ENCODE measurements at places on chromosomes 2 and 18.

DNA sequence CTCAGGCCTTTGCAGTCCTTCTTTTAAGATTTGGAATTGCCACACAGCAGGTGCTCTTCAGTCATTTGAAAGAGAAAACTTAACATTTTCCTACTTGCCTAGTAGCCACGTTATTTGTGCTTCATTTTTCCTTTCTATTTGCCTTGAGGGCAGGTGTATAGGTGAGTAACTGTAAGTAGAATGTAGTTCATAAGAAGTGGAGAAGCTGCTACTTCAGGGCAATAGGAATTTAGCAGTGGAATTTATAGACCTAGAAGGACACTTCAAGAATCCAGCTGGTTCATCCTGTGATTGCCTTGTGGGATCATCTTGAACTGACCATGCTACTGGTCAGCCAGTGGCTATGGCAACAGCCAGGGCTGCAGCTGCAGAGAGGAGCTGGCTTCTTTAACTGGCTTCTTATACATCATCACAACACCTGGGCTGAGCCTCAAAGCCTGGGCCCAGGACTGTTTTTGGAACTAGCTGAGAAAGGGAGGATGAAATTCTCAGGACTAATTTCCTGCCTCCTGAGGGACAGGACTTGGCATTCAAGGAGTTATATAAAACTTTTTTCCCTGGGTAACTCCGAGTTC, 5.1 kb upstream of the LANCL1 start:
- no peak for DNase-seq

DNA sequence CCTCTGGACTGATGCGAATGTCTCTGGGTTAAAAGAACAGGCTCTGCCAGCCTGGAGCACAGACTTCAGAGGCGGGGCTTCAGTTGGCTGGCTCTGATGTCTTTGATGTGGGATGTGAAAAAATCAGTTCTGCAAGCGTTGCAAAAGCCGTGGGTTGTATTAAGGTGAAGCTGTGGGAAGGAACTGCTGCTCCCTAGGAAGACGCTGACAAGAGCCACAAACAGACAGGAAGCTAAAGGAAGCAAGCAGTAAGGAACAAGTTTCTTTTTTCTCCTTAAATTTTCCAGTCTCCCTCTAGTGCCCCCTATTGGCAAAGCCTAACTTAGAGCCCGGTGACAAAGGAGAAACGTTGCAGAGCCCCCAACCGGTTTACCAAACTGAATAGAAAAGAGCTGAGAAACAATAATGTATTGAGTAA, 239.0 kb downstream of the CCDC178 start:
- no peak for DNase-seq

GRCh38 chr18:73478191-73478590, 610.4 kb upstream of the NETO1 start:
- DNase-seq, result no peak

- no peak for DNase-seq
These were observed 102.4 kb upstream of the DCC start for GRCh38 chr18:52237551-52237950.

- DNase-seq, result no peak
These were observed 149.5 kb downstream of the CCBE1 start for GRCh38 chr18:59547581-59548182.

DNA sequence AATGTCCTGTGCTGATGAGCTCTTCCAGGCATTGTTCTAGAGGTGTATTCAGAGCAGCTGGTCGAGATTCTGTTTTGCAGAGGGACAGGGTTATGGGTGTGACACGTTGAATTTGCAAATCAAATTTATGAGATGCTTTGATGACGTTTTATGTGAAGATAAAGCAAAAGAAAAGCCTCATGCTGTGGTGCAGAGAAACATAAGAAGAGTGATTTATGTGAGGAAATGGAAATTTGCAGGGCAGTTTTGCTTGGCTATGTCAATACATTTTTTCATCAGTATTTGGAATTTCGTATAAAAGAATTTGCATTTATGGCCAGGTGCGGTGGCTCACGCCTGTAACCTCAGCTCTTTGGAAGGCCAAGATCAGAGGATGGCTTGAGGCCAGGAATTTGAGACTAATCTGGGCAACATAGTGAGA, 36.4 kb downstream of the TSN start:
- DNase-seq, result no peak

GRCh38 chr2:181677912-181678586, 2.3 kb downstream of the NEUROD1 start:
- DNase-seq, result peak; percentile 68

DNA sequence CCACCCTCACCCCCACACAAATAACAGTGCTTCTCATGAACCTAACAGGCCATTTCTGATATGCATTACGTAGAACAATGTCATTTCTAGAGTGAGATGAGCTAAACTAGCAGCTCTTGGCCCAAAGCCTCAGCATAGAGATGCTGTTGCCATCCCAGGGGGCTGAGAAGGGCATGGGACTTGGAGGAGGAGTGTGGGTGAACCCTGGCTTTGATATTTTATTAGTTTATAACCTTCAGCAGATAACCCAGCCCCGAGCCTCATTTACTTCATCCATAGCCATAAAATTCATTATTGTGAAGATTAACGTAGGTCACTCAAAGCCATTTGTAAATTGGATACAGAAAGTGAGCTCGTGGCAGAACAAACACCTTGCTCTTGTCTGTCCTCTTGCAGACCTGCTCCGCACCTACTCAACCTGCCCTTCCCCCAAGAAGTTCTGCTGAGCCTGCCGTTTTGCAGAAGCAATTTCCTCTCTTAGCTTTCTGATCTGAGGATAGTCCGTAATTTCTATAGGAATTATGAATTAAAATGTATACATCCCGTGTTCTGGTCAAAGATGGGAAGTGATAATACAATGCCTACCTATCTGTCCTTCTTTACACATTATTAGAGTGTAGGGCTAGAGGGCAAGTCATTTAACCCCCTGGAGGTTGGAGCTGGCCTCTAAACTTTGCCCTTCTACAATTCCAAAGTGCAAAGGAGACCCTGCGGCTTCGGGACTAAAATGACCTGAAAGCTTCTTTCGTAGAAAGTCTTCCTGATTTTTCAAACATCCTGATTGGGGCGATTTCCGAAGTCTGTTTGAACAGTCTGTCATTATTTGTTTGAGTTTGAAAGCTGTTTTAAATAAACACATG, 187.4 kb downstream of the BCL2 start:
- no peak for DNase-seq

- no peak for DNase-seq
These were observed 142.6 kb downstream of the TFCP2L1 start for GRCh38 chr2:121142452-121142851.

GRCh38 chr18:42039396-42039795, 84.4 kb downstream of the PIK3C3 start:
- no peak for DNase-seq

GRCh38 chr2:132573444-132574007, 96.5 kb downstream of the LYPD1 start:
- DNase-seq, result no peak

GRCh38 chr2:173441222-173441621, 86.5 kb downstream of the CDCA7 start:
- DNase-seq, result no peak

DNA sequence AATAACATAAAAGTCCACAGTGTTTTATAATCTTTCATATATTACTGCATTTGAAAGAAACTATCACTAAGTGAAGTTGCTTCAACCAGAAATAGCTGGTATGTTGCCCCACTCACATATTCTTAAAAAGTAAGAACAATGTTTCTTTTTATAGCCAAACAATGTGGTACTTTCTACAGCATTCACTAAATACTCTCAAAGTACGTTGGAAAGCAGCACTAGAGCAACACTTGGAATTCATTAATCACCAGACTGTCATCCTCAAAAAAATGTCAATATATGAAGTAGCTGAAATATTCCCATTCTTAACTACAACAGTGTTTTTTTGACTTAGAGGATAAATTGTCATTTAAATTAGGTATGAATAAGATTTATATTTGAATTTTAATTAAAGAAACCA, 32.8 kb downstream of the COBLL1 start:
- no peak for DNase-seq

- no peak for DNase-seq
These were observed 1030.1 kb upstream of the POU3F3 start for GRCh38 chr2:103823847-103824246.

GRCh38 chr18:77016936-77017335, 115.6 kb downstream of the MBP start:
- DNase-seq, result no peak

DNA sequence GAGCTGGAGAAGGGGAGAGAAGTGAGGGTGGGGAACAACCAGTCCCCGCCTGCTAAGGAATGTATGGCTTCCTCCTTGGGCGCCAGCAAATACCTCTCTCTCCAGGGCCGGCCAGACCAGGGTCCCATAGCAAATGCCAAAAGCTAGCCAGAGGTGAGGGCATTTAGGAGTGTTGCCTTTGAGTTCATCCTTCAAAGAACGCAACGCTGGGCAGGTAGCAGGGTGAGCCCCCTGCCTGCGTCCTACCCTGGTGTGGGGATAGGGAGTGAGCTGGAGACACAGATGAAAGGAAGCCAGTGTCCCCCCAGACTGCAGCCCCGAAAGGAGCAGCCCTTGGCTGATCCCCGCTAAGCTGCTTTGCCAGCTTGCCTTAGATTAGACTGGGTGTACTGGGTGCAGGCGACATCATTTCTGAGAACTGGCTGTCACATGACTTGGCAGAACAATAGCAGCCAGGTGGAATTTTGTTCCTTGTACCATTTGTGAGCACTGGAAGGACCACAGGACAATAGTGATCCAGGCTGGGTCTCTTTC, 40.4 kb downstream of the KLHL29 start:
- no peak for DNase-seq

DNA sequence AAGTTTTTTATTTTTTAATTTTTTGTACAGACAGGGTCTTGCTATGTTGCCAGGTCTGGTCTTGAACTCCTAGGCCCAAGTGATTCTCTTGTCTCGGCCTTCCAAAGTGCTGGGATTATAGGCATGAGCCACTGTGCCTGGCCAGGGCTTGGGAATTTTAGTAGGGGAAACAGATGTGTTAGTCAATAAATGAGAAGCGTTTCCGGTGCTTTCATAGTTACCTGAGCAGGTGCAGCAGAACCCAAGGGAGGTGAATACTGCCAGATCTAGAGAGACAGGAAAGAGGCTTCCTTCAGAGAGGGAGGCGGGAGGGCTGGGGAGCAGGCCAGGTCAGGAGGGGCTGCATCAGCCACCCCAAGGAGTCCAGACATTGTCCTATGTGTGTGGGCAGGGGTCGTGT, 30.5 kb upstream of the IMPA2 start:
- DNase-seq, result no peak

- no peak for DNase-seq
These were observed 31.6 kb downstream of the TWSG1 start for GRCh38 chr18:9366126-9366714.

DNA sequence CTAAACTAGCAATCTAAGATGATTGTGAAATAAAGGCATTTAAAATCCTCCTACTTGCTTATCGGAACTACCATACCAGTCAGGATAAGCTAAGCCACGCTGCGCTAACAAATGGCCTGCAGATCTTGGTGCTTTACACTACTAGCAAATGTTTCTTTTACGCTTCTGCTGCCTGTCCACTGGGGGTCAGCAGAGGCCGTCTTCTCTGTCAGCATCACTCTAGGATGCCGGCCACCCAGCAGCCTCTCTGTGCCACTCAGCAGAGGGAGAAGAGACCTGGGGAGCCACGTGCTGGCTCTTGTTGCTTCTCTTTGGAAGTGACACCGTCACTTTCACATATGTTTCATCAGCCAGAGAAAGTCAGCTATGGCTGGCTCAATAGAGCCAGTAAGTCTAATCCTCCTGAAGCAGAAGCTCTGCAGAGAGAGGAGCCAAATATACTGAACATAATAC, 36.6 kb downstream of the COPS8 start:
- peak; percentile 71 for DNase-seq

- DNase-seq, result no peak
These were observed 203.3 kb downstream of the CELF4 start for GRCh38 chr18:37362158-37362890.

DNA sequence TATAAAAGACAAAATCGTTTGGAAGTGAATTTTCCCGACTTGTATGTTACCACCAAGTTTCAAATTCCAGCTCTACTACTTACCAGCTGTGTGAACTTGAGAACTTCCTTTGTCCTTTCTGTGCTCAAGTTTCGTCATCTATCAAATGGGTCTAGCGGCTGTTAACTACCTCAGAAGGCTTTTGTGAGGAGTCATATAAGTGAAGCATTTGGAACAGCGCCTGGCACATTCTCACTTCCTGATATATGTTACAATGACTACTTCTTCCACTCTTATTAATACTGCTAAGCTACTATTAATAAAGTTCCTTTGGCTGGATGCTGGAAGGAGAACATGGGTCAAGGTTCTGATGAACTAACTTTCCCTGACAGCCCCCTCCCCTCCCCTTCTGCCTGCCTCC, 104.5 kb downstream of the MEIS1 start:
- no peak for DNase-seq

DNA sequence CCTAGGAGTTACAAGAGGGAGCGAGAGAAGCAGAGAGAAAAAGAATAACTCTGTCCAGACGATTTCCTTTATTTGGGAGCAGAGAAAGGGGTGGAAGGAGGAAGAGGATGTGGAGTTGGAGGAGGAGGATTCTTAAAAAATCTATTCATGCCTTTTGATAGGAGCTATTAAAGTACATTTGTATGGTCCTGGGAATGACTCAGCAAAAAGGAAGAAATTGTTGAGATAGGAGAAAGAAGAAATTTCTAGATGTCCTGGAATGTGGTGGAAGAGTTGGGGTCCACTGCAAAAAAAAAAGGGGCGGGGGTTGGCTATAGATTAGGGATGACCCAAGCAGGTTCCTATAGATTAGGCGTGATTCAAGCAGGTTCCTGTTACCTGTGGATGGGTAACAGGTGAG, 32.4 kb upstream of the RPRM start:
- DNase-seq, result no peak

DNA sequence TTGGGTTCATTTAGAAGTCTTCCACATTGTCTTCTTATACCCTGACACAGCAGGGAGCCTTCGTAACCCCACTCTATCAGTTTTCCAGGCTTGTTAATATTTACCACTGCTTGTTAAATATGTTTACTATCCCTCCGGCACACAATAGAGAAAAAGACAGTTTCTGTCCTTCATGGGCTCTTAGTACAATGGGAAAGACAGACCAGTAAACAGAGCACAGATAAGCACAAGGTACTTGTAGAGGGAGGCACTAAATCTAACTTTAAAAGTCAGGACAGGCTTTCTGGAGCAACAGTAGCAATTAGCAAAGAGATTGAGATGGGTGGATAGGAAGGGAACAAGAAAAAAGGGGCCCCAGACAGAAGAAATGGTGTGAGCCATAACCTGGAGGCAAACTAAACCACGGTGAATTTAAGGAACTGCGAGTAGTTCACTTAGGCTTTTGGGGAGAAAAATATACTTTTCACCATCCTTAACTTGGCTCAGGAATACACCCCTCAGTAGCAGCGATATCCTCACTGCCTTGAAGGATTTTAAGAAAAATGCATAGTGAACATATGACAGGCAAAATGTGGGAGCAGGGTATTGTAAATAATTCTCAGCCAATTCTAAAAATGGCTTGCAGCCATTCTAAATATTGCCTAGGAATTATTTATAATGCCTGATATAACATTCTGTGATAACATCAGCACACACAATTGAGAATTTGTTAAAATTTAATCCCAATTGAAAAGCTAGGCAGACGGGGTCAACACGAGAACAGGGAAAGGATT, 383.7 kb downstream of the CDH2 start:
- DNase-seq, result no peak

GRCh38 chr2:24452502-24452885, 38.6 kb upstream of the NCOA1 start:
- DNase-seq, result no peak
